ENCODE measurements at places on chromosomes 2 and 18. TPM values are rescaled to one million over a fixed set of nuclear protein-coding genes. Genes with fewer than 3 reads are reported as not detected.

DNA sequence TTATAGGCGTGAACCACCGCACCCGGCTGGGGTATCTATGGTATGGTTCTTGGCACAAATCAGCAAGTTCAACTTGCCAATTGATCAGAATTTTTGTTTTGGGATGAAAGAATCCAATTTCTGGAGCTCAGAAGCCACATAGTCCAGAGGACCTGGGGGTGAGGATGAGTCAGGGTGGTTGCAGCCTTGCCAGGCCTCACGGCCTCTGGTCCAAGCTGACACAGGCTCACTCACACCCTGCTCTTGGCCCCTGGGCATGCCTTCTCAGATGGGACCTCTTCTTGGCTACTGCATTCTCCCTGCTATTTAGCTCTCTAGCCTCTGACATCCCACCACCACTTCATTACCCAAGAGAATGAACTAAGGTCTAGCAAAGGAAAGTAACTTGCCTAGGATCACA lies 16.3 kb downstream of the CAPG start:
- DNase-seq, result no peak

- no peak for DNase-seq
These were observed 151.5 kb downstream of the GALR1 start for GRCh38 chr18:77401173-77401572.

DNA sequence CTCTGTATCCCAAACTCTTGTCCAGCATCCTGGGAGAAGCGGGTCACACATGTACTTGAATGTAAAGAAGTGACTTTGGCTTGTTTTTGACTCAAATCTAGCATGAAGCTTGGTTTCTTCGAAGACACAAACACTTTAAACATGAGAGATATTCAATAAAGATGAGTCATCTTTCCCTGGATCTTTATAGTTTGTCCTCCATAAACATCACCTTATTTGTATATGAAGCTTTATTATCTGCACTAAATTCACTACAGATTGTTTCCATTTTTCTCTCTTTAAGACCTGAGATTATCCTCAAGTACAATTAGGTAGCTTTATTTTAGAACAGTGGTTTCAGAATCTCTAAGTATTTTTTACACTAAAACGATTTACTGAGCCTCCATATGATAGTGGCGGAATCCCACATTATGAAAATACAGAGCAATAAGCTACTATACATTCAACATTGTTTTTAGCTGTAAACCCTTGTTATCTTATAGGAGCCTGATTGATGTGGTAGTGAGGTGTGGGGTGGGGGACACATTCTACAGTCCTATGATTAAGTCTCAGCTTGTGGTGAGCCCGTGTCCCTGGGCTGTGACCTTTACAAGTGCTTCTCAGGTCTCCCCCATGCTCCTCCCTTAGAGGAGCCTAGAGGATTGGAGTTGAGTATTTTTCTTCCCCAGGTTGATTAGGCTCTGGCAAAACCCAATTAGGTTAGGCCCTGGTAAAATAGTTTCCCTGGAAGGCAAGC lies 79.6 kb upstream of the RAPGEF4 start:
- DNase-seq, result no peak

- no peak for DNase-seq
These were observed 214.1 kb downstream of the RDH14 start for GRCh38 chr2:18346344-18346743.

The CIB4 gene
- total RNA-seq, result not detected

GRCh38 chr2:36392571-36393255 lies 37.1 kb downstream of the CRIM1 start:
- DNase-seq, result no peak

GRCh38 chr2:25936889-25937545 lies 45.3 kb downstream of the KIF3C start:
- no peak for DNase-seq

The CCDC68 gene
- total RNA-seq, result 3.3 TPM

The DCC gene
- total RNA-seq, result not detected

DNA sequence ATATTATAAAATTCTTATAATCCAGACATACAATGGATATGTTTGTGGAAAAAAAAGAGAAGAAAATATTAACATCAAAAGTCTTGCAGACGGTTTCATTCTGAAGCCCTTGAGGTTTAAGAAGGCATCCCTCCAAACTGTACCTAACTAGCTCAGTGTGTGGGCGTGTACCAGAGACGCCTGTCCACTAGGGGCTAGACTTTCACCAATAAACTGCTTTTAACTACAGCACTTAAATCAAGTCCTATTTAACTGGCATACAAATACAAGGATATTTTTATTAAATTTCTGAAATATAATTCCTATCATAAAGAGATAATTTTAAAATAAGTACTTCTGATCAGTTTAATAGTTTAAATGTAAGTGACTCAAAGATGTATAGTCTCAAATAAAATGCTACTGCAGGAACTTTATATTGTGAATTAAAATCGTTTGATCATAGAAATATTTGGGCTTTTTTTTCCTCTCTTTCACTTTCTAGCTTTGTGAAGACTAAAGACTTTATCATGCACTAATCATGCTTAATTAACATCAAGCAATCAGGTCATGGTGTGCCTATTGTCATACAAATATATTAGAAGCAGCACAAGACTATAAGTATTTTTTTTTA lies 437.7 kb downstream of the SATB2 start:
- DNase-seq, result no peak

GRCh38 chr2:15614545-15615300 lies 23.1 kb downstream of the DDX1 start:
- no peak for DNase-seq

GRCh38 chr2:46979571-46979979 lies 64.0 kb upstream of the MCFD2 start:
- DNase-seq, result no peak

- DNase-seq, result no peak
These were observed 50.6 kb downstream of the RAPH1 start for GRCh38 chr2:203484266-203485112.

The UBXN4 gene
- 56.1 TPM for total RNA-seq

The MC4R gene
- total RNA-seq, result not detected

The TWIST2 gene
- total RNA-seq, result 2.6 TPM

DNA sequence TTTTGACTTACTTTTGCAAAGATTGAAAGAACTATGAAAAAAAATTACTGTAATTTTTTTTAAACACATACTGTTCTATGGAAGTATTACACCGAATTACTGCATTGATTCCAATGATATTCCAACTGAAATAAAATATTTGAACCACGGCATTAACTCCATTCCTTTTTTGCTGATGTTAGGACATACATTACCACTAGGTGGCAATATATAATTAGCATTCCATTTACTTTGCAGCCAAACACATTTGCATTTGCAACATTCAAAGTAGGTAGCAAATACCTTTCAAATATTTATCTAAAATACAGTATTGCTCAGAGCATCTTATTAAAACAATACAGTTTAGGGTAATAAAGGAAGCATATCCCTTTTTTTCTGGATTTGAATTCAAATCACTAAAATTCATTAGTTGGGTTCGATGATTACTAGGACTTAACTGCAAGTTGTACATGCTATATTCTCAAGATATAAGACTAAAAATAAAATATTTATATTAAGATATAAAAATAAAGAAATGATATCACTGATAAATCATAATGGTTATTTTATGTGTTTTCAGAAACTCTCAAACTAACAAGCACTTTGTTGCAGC lies 31.3 kb downstream of the LANCL1 start:
- DNase-seq, result no peak

The ERBB4 gene
- total RNA-seq, result 17.9 TPM

GRCh38 chr18:2672872-2673271 lies 17.3 kb downstream of the SMCHD1 start:
- no peak for DNase-seq

The KYNU gene
- total RNA-seq, result 1.4 TPM

The DHRS9 gene
- 0.74 TPM for total RNA-seq

- DNase-seq, result no peak
These were observed 4.5 kb downstream of the ANKRD53 start for GRCh38 chr2:70982971-70983370.

DNA sequence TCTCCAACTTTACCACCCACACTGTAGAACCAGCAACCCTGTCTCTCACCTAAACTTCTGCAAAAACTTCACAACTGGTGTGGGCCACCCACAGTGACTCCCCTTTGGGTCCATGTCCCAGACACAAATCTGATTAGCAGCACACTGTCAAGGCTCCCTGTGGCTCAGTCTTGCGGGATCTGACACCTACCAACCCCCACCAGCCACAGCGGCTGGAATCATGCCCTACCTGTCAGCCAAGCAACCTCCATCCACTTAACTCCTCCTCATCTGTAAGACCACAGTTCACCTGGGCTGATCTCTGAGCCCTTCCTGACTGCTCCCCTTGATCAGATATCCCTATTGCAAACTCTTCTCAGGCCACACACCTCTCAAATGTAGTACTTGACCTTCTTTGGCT lies 14.6 kb downstream of the TCF4 start:
- no peak for DNase-seq

GRCh38 chr2:175734686-175735085 lies 267.4 kb downstream of the LNPK start:
- DNase-seq, result peak; percentile 26

DNA sequence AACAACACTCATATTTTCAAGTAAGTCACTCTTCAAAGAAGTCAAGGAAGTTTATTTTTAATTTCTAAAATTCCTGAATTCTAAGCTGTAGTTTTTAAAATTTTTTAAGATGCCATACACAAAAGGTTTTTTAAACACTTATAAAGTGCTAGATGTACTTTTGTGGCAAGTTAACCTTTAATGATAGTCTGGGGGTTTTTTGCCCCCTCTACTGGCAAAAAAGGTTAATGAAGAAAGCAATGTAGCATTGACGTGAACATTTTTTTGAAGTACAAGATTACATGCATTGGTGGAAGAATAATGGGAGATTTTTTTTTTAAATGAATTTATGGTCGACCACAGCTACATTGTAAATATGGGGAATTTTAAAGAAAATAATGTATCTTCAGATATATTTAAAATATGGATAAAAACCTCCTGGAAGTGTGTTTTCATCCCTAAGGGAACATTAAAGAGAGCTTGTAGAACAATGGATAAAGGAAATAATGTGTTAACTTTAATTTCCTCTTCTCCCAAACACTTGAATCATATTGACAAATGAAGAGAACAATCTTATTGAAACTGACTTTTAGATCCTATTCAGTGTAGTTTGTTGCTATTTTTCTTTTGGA lies 12.6 kb downstream of the ITPRID2 start:
- DNase-seq, result no peak

- DNase-seq, result no peak
These were observed 60.2 kb upstream of the TXNDC2 start for GRCh38 chr18:9825571-9826073.

DNA sequence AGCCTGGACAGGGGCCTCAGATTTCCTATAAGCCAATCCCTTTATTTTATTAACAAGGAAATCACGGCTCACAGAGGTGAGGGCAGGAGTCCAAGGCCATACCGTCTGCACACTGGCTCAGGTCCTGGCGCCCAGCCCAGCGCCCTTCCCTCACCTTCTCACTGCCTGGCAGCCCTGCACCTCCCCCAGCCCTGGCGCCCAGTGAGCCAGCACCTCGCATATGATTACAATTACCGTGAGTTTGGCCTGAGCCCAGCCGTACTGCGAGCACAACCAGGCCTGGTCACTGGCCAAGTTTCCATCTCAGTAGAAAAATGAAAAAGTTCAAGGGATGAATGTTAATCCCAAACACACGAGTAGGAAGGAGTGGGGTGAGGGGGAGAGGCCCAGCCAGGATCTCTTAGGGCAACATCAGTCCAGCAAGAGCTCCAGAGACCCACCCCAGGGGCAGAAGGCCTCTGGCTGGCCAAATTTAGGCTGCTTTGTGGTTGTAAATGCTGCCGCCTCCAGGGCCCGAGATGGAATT lies 68.4 kb downstream of the MCFD2 start:
- peak; percentile 96 for DNase-seq

DNA sequence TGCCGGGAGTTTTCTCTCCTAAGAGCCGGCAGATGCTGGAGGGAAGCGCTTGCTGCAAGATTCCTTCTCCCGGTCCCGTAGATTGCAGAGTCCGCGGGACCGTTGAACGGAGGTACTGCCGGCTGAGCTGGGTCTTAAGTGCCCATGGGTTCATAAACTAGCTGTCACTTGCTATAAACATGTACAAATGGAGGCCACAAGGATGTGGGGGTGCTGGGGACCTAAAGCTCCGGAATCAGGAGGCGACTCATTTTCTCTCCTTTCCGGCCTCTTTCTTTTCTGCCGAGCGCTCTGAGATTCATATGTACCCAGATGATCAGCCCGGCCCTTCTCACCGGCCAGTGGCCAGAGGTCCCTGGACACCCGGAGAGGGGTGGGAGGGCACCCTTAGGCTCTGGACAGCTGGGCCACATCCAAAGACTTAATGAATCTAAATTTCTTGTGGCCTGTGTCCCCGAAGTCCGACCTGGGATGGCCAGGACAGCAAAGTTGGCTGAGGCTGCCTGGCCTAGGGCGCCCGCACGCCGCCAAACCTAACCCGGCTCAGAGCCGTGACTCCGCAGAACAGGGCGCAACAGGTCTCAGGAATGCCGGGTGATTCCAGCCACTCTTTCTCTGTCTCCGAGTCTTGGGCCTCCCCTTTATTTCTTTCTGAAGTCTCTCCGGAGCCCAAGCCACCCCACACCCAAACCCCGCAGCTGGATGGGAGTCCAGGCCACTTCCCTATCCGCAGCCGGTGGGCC lies 2.4 kb upstream of the PAX3 start:
- no peak for DNase-seq

GRCh38 chr2:53286345-53286744 lies 481.3 kb upstream of the CHAC2 start:
- no peak for DNase-seq

GRCh38 chr18:50662177-50662576 lies 102.3 kb downstream of the MAPK4 start:
- DNase-seq, result no peak

GRCh38 chr2:228181098-228182019 lies at the start of gene SPHKAP:
TSS of gene SPHKAP (minus strand) at chr2:228181687. CDS start at chr2:228181598, 89 bp downstream.
- peak; percentile 79 for DNase-seq

DNA sequence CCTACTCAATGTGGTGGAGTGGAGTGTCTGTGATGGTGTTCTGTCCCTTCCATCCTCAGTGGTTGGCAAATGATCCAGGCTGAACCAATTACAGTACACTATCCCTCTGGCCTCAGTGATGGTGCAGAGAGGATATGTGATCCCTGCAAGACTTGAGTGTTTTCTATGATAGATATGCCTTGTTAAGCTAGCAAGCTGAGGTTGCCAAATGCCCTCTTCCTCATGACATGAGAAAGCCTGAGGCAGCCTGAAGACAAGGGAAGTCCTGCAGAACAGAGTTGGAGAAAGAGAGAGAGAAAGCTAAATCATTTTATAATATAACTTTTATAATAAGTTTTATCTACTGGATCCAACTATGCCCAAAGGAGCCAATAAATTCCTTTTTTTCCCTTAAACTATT lies 41.6 kb upstream of the GORASP2 start:
- no peak for DNase-seq
